ENCODE measurements at places on chromosomes 5 and 9.

GRCh38 chr9:110620726-110621125, 41.2 kb upstream of the SVEP1 start:
- DNase-seq: no peak

- DNase-seq: no peak
Measured at GRCh38 chr5:83471405-83472212, at the start of gene VCAN. Gene VCAN (plus strand): TSS chr5:83471744. CDS start chr5:83483519, 11,775 bp downstream.

GRCh38 chr5:132056610-132057497, 3.6 kb upstream of the IL3 start:
- no peak for DNase-seq

DNA sequence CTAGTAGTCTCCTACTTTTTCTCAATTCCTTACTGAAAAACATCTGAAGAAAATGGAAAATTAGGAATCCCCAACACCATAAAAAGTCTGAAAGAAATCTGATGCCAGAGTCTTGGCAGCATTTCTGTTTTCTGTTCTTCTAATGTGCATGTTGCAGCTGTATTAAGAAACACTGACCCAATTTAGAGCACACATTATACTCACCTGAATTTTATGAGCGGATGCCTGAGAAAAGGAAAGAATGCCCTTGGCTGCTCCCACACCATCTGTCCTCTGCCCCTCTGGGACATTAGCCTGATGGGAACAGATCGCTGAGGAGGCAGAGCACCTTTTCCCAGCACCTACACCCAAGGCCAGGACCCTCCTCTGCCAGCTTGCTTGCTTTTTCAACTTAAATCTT, 14.1 kb upstream of the ANP32B start:
- no peak for DNase-seq

DNA sequence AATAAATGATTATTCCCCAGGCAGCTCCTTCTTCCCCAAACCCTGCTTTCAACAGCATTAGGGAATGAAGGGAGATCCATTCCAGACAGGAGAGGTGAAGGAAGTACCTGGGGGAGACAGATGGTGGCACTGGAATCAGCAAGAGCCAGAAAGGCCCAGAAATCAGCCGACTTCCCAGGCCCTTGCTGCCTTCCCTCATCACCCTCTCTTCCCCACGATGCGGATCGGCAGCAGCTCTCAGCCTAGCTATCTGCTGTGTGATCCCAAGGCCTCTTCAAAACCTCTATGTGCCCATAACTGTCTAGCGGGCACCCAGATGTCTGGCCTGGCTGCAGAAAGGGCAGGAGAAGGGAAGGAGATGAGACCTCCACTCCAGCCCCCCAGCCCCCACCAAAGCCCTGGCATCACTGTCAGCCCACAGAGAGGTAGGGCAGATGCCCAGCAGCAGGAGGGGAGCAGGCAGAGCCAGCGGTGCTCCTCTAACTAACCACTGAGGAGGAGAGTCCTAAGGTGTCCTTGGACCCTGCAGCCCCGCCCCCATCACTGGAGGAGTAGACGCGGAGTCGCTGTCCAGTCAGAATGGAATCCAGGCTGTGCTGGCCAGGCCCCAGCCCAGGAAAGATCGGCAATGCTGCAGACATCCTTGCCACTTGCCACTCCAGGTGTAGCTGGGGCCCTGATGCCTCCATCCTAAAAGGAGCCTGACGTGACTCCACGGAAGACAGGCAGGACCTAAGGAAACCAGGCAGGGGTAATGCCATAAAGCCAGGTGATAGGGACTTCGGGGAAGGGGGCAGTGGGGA, 12.7 kb downstream of the CNTFR start:
- DNase-seq: no peak

GRCh38 chr5:74120585-74120984, 494.6 kb downstream of the ARHGEF28 start:
- no peak for DNase-seq

- no peak for DNase-seq
Measured at GRCh38 chr5:126948453-126948852, 81.9 kb downstream of the MARCHF3 start.

GRCh38 chr9:129761293-129761900, 8.6 kb upstream of the PTGES start:
- DNase-seq: no peak

- DNase-seq: no peak
Measured at GRCh38 chr9:136206602-136207275, 1.8 kb upstream of the LHX3 start.

DNA sequence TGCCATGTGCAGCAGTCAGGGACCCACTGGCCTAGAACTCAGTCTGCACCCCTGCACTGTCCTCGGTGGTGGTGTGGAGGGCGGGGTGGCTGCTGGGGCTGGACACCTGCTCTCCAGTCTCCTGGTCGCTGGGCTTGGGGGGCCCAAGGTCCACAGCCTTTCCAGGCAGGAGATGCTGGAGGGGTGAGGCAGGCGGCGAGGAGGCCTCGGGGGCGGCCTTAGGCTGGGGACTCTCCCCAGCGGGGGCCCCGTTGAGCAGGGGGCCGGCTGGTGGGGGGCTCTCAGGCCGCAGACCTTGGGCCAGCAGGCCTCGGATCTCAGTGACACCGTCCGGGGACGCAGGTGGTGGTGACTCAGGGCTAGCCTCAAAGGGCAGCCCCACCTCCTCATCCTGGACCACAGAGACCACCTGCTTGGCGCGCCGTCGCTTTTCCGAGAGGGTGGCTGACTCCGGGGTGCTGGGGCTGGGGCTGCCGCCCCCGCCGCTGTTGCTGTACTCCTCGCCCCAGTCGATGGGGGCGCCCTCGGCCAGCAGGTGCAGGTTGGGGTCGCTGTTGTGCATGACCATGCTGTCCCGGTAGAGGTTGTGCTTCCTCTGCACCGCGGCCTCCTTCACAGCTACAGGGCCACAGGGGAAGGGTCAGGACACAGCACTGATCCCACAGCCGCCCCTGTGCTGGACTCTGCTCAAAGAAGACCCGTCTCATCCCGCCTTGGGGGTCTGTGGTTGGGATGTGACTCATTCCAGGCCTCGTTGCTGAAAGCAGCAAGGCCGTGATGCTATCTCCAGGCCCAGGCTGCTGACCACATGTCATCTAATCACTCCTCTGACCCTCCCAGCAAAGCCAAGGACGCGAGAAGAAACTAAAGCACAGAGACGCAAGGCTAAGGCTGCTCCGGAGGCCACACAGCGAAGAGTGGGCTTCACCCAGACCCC, 55.8 kb downstream of the LRSAM1 start:
- DNase-seq: no peak

- no peak for DNase-seq
Measured at GRCh38 chr5:173474881-173475287, 141.6 kb downstream of the BOD1 start.

DNA sequence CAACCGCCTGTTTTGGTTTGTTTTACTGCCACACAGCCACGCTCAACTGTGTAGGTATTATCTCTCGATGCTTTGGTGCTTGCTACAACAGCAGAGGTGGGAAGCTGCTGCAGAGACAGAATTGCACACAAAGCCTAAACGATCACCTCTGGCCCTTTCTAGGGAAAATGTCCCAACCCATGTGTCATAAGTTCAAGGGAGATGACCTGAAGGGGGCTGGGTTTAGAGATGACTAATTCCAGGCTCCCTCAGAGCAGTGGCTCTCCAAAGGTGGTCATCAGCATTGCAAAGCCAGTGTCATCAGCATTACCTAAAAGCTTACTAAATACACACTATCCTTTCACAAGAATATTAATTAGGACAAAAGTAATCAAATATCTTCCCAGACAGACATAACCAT, 10.9 kb downstream of the ZNF622 start:
- no peak for DNase-seq

GRCh38 chr9:135989722-135990467, 28.7 kb upstream of the UBAC1 start:
- DNase-seq: no peak

- DNase-seq: no peak
Measured at GRCh38 chr9:120256146-120256545, 323.8 kb downstream of the CDK5RAP2 start.

GRCh38 chr5:36575361-36575781, 31.0 kb upstream of the SLC1A3 start:
- no peak for DNase-seq

DNA sequence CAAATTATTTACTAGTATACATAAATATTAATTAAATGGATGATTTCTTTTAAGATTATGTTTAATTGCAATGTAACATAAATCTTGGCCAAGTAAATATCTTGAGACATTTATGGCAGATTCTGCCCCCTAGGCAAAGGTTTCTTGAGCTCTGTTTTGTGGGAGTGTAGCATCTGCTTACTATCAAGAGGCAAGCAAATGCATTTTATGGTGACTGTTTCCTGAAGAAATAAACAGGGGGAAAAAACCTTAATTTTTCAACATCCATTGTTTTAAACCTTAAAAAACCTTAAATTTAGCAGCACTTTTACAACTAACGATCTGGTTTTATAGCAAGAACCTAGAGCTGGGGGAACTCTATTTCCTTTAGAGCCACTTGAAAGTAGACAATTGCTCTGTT, 25.7 kb upstream of the FREM1 start:
- no peak for DNase-seq

DNA sequence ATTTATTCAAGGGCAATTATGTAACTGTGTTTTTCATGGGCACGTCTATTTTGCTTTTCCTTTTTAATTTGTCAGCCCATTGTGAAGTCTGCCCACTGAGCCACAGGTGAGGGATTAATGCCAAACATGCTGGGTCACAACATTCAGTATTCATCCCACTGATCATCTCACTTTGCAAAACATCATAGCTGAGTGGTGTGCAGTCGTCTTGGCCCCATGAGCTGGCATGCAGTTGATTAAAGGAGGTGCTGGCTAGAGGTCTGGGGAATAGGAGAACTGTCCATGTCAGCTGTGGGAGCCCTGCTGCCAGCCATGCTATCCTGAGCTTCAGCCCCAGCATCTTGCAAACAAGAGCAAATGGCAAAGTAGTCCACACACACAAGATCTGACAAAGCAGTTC, 11.7 kb upstream of the ESM1 start:
- no peak for DNase-seq

GRCh38 chr5:150625164-150625535, 15.3 kb upstream of the SYNPO start:
- no peak for DNase-seq

DNA sequence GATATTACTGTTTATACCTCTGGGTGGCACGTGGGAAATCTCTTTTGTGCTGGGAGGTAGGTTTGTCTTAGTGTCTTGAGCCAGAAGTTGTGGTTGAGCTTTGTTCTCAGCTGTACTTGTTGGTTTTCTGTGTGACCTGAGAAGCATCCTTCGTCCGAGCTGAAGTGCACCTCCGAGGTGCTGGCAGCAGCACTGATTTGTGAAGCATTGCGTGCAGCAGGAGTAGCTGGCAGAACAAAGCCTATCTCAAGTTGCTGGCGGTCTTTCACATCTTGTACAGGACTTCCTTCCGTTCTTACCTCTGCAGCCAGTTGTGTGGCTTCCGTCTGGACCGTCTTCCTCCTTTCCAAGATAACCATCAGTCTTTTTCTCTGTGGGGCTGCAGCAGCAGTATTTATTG, 4.3 kb downstream of the PRRC2B start:
- no peak for DNase-seq

DNA sequence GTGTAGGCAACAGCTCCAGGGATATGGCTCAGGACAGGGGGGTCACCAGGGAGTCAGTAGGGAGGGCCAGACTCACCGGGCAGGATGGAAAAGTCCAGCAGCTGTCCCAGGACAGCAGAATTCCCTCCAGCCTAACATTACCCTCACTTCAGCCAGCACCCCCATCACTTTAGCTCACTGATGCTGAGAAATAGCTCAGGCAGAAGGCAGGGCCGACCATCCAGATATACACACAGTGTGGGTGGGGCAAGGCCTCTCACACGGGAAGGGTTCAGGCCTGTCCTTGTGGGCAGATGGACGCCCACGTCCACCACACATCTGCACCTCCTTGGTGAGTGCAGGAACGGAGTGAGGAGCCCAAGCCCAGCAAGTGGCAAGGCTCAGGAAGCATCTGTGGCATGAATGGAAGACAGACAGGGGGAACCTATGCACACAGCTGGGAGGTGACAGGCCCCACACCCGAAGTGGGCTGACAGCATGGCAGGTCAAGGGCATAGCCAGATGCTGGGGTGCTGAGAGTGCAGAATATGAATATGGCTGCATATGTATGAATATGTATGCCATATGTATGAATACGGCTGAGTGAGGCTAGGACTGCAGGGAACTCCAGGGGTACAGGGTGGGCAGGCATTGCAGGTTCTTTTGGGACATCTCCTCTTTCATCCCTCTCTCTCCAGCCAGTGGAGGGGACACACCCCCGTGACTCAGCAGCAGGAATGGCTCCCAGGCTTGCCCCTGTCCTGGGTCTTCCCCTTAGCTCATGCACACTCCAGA, 17.0 kb downstream of the BICD2 start:
- DNase-seq: no peak

- no peak for DNase-seq
Measured at GRCh38 chr5:128258372-128258771, 174.8 kb downstream of the SLC12A2 start.

Data from LoVo (cell line).